ENCODE measurements at places on chromosomes 16 and 17.

DNA sequence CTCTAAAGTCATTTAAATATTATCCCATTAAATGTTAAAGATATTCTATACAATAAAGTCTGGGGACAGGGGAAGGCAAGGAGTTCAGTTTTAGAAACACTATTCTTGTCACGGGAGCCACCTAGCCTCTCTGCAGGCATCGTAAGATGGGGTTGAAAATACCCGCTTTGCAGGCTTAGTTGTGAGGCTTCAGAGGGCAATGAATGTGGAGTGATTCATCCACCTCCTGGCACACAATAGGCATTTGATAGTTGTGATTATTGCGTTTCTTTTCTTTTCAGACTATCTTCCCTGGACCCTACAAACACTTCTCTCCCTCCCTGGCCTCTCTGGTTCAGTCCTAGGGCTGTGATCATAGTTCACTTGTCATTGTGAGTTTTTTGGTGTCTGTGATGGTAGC lies 19.6 kb downstream of the GLP2R start:
- no peak for DNase-seq

- no peak for DNase-seq
These were observed 3.3 kb downstream of the PGS1 start for GRCh38 chr17:78381601-78382232.

GRCh38 chr16:1907226-1907860 lies 10.9 kb downstream of the HS3ST6 start:
- no peak for DNase-seq

DNA sequence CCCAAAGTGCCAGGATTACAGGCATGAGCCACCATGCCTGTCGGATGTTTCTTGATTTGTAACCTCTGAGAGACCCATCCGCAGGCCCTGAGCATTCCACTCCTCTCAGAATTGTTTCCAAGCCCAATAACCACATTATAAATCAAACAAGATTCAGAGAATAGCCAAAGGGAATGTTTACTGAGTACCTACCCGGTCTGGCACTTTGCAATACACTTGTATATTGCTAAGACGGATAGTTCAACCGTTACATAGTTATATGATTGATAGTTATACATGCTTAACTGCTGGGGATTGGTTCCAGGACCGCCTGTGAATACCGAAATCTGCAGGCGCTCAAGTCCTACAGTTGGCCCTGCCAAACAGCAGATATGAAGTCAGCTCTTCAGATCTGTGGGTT lies 3.0 kb upstream of the KAT8 start:
- DNase-seq = no peak

GRCh38 chr16:74268372-74268782 lies 28.2 kb upstream of the PSMD7 start:
- no peak for DNase-seq

DNA sequence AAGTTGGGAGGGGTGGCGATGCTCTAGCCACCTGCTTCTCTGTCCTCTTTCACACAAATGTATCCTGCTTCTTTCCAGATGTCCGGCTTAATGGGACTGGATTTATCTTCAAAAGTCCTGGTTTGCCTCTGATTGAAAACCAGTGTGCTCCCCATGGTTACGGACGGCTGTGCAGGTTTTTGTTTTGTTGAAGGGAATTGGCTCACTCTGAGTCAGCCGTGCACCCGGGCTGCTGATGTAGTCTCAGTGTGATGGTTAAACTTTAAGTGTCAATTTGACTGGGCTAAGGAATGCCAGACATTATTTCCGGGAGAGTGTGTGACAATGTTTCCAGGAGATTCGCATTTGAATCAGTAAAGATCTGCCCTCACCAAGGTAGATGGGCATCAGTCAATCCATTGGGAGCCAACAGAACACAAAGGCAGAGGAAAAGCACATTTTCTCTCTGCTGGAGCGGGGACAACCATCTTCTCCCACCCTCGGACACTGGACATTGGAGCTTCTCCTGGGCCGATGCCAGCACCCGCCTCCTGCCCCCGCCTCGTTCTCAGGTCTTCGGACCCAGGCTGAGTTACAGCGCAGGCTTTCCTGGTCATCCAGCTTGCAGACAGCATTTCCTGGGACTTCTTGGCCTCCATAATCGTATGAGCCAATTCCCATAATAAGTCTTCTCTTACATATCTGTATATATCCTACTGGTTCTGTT lies 126.9 kb upstream of the TNRC6C start:
- DNase-seq = no peak

DNA sequence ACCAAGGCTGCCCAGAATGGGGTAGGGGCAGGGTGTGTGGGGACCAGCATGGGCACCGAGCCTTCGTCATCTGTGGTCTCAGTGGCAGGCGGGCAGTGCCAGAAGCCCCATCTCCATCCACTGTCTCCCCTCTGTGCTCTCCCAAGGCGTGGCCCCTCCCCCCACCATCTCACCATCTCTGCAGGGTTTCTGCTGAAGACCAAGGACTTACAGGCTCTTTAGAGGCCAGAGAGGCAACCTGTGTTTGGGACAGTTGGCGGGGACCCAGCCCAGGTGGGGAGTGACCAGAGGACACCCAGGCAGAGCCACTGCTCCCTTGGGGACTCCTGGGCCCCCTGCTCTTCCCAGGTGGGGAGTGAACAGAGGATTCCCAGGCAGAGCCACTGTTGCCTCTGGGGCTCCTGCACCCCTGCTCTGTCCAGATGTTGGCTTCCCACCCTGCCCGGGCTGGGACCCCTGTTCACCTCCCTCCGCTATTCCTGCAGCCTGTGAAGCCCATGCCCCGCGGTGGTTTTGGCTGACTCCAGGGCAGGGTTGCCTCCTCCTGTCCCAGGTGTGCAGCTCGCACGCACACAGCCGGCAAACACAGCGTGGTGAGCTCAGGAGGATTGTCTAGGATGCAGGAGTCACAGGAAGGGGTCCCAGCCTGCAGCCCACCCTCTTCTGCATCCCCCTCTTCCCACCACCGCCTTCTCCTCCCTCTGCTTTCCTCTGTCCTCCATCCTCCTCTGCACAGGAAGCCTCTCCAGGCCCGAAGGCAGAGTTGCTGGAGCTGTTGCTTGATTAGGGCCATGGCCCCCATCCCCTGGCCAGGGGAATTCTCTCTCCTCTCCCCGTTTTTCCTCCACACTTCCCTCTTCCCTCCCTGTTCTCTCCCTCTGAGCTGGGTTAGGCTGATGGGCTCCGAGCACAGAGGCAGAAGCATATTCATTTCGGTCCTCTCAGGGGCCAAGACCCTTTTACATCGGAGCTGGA lies 45.0 kb downstream of the SLC7A5 start:
- no peak for DNase-seq

- DNase-seq = no peak
These were observed 35.6 kb downstream of the CLEC16A start for GRCh38 chr16:10979717-10980601.

DNA sequence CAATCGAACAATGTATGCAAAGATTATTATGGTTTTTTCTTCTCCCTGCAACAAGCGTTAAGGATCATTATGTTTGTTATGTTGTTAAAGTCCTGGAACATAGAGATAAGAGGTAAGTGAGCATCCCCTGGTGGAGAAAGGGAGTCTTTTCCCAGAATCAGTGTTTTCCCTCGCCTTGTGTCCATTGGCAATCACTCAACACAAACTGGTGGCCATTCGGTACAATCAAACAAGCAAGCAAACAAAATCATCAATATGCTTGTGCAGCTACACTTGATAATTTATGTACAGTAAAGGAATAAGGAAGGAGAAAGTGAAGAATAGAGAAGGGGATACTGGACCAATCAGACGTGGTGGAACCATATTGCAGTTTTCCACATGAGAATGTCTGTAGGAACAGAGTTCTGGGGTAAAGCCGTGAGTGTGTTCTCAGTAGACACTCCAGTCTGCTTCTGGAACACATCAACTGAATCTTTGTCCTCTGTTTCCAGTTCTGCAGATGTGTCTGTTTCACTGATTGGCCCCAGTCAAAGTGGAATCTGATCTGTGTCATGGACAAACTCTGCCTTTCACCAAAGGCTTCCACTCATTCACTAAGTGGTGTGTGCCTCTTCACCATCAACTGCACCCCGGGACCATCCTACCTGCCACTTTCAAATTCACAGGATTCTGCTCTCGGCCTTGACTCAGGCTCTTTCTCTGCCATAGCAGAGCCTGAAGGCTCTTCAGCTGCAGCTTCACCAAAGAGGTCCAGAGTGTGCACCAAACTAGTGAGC lies 169.5 kb downstream of the AHSP start:
- peak; percentile 37 for DNase-seq

GRCh38 chr17:3865176-3865575 lies 19.1 kb upstream of the NCBP3 start:
- DNase-seq = no peak

DNA sequence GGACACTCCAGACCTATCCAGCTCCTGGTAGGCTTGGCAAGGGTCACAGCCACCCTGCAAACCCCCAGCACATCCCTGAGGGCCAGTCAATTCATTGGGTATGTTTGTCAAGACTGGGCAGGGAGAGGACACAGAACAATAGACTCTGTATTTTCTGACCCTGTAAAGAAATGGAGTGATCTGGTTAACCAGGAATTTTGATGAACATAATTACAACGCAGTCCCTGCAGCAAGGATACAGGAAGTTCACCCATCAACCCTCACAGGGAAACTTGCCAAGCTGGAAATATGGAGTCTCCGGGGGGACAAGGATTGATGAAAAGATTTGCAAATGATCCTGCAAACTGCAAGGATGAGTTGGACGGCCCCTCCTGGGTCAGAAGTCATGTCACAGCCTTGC lies 126.1 kb upstream of the RCVRN start:
- no peak for DNase-seq

- no peak for DNase-seq
These were observed 45.8 kb downstream of the RTN4RL1 start for GRCh38 chr17:1979182-1979985.

- DNase-seq = no peak
These were observed at the start of gene HSF4 for GRCh38 chr16:67164599-67165061. Gene HSF4 (plus strand): TSS chr16:67164745. CDS start chr16:67164812, 67 bp downstream.

DNA sequence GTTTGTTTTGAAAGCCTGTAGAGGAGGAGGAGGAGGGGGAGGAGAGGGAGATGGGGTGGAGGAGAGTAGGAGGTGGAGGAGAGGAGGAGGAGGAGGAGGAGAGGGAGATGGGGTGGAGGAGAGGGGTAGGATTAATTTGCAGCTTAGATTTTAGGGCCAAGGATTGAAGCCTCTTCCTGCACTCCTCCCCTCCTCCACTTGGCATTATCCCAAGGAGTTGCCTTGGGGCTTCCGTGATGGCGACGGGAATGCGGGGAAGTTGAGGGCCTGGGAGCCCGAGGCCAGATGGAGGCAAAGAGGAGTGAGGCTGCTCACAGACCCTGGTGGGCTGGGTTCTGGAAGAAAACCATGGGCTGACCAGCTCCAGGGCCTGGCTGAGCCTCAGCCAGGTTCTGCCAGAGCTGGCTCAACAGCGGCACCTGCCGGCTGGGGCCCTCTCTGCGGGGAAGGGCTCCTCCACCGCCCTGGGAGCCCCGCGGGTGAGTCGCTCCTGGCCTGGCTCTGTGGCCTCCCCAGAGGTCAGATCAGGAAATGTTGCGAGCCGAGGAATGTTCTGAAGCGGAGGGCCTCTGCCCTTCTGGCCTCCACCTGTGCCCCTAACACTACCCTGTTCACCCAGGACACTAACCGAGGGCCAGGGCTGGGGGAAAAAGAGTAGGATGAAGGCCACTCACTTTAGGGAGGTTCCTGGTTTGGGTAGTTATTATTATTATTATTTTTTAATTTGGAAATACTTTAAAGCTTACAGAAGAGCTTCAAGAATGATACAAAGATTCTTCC lies 23.9 kb upstream of the FMNL1 start:
- DNase-seq = peak; percentile 86

DNA sequence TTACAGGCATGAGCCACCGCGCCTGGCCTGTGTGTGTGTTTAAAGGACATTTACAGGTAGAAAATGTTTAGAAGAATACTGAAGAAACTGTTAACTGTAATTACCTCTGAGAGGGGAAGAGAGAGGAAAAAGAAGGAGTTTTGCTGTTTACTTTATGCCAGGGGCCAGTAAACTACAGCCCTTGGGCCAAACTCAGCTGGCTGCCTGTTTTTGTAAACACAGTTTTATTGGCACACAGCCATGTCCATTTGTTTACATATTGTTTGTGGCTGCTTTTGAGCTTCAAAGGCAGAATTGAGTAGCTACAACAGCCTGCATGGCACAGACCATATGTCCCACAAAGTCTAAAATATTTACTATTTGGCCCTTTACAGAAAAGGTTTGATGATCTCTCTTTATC lies 76.4 kb downstream of the GPR139 start:
- DNase-seq = no peak

GRCh38 chr17:3800362-3801271 lies at the start of gene ITGAE:
Gene ITGAE (minus strand): TSS chr17:3801188. CDS start chr17:3801144, 44 bp downstream.
- no peak for DNase-seq

DNA sequence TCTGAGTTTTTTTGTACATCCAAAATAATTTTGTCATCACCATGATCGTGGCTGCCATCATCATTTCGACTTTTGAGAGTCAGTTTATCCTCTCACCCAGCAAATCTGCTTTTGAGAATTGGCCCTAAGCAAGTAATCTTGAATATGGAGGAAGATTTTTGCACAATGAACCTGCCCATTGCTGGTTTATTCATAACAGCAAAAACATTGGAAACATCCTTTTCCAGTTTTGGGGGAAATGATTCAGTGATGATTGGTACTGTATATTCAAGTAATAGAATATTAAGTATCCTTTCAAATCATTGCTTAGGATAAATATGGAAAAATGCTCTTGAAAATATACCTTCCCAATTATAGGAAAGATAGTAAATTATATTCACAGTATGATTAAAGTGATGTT lies 53.1 kb downstream of the PRKCA start:
- no peak for DNase-seq

All from NCI-H1436 (cell line).